ENCODE measurements at places on chromosomes 2 and 18. TPM values are rescaled to one million over a fixed set of nuclear protein-coding genes. Genes with fewer than 3 reads are reported as not detected.

DNA sequence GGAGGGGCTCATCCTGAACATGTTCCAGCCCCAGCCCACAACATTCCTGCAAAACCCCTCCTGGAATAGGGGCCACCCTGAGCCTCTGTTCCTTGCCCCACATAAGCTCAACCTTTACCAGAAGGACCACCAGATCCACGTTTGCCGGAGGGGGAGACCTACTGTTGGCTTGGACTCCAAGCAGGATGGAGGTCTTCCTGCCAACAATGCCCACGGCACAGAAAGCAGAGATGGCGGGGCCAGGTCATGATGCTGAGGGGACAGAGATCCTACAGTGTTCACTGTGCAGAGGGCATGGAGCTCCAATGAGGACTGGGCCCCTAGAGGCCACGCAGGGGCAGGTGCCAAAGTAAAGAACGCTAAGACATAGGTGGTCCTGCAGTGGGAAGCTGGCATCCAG, 98.5 kb upstream of the RAB6C start:
- no peak for DNase-seq

DNA sequence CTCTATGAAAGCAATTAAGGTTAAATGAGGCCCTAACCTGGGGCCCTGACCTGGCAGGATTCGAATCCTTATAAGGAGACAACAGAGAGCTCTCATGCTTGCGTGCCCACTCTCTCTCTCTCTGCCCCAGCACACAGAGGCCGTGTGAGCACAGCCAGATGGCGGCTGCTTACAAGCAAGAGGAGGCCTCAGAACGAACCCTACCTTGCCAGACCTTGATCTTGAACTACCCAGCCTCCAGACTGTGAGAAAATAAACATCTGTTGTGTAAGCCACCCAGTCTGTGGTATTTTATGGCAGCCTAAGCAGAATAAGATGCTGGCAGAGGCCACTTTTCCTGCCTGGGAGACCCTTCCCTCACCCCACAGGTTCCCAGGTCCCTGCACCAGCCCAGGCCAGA, 5.2 kb upstream of the UBE2F start:
- no peak for DNase-seq

- no peak for DNase-seq
Measured at GRCh38 chr2:236910781-236911495, 174.8 kb upstream of the COPS8 start.

GRCh38 chr2:190315273-190315672, 4.4 kb downstream of the HIBCH start:
- DNase-seq: no peak

DNA sequence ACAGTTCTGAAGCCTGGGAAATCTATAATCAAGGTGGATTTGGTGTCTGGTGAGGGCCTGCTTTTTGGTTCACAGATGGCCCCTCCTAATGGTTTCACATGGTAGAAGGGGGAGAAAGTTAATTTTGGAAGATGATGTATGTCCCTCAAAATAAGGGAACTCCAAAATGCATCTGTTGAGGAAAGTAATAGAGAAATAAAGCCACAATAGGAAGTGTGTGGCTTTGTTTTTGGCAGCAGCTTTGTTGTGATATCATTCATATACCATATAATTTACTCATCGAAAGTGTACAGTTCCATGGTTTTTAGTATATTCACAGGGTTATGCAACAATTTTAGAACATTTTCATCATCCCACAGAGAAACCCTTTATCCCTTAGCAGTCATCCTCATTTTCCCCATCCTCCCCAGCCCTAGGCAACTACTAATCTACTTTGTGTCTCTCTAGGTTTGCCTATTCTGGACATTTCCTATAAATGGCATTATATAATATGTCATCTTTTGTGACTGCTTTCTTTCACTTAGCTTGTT, 274.0 kb upstream of the FAM98A start:
- no peak for DNase-seq

GRCh38 chr18:23317975-23318675, 135.0 kb upstream of the RIOK3 start:
- no peak for DNase-seq

GRCh38 chr2:206379886-206380285, 63.4 kb upstream of the ADAM23 start:
- DNase-seq: no peak

DNA sequence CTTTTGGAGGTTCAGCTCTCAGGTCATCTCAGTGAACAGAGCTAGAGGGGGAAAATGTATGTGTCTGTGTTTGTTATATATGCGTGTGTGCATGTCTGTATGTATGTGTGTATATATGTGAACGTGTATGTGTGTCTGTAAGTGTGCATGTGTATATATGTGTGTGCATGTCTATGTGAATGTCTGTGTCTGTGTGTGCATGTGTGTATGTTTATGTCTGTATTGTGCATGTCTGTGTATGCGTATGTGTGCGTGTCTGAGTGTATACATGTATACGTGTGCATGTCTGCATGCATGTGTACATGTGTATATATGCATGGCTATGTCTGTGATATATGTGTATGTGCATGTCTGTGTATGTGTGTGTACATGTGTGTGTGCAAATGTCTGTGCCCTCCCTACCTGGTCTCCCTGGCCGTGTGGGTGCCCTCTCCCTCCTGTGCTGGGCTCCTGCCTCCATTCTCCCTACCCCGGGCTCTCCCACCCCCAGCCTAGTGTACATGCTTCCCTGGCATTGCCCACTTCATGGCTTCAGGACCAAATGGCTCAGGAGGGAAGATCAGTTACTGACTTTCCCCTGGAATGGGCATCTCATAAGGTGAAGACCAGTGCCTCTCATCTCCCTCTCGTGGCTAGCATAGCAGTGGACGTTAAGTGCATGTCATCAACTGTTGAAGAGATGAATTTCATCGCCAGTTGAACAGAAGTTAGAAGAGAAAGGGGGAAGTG, 49.9 kb downstream of the TRAF3IP1 start:
- no peak for DNase-seq

- no peak for DNase-seq
Measured at GRCh38 chr2:165901620-165902298, 51.8 kb downstream of the TTC21B start.

DNA sequence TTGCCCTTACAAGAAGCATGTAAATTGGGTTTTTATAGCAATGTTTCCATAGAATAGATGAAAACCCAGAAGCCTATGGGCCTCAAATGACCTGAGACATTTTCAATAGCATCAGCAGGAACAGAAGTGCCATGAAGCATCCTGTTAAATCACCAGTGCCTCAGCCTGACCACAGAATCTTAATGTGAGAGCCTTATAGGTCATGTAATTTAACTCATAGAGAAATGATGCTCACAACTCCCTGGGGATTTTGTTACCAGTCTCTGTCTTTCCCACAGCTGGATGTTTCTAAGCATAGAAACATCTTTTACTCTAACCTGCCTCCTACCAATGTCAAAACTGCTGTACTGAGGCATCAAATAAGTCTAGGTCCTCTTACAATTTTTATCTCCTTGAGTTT, 295.8 kb upstream of the ACVR2A start:
- DNase-seq: no peak

- no peak for DNase-seq
Measured at GRCh38 chr18:32980896-32981295, 208.1 kb upstream of the KLHL14 start.

DNA sequence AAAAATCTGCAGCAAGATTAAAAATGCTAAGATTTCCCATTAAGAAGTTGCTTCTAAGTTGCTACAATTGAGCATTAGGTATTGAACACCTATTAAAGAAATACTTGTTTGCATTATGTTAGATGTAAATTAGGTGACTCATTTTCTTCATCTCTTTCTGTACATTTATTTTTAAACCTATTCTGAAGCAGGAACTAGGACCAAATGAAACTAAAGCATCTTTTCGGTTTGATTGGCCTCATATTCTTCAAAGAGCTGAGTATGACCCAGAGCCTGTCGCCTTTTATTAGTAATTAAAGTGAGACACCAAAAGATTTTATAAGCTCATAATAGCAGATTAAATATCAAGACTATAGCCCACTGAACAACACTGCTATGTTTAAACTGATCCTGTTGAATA, 83.4 kb upstream of the ZEB2 start:
- no peak for DNase-seq

GRCh38 chr2:27823569-27823968, 52.0 kb downstream of the MRPL33 start:
- no peak for DNase-seq

DNA sequence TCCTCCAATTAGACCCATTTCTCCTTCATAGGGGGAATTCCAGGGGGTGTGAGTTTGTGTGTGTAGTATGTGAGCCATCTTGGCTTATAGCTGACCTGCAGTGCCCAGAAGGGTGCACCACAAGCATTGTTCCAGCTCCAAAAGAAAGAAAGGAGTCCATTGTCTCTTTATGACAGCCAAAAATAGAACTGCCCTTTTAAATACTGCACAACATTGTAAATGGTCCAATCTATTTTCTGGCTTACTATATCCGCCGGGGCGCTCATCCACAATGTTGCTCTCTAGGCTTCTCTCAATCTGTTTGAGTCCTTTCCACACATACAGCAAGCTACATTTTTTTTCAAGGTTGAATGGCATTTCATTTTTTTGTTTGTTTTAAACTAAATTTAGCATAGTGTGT, 517.5 kb downstream of the STK39 start:
- no peak for DNase-seq

DNA sequence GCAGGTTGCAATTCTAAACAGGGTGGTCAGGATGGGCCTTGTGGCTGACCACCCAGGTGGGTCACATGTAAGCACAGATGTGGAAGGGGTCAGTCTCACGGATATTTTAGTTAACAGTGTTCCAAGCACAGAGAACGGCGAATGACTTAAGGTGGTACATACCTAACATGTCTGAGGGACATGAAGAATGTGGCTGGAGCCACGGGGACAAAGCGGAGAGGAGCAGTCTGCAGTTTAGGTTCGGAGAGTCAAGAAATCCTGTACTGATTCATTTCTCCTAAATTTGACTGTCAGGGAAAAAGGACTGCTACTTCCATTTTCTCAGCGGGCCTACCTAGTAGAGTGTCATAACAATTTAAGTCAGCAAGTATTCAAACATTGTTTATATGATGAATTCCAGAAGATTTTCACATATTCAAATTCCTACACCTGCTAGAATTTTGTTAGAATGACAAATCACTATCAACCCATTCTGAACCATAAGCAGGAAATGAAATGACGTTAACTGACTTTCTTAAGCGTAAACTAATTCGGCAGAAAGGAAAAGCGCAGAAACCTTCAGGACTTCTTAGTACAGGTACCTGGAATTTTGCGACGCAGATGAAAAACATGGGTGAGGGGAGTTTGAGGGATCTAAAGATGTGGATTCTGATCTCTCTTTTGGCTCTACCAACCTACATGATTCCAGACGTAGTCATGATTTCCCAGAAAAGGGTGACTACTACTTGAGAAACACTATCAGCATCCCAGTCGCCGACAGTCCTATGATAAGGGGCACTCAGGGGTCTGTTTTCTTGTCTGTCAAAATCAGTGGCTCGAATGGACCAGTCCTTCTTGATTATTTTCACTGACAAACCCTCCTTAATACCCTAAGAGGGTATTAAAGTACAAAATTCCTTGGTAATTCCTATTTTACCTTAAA, 41.3 kb downstream of the PTPN2 start:
- DNase-seq: no peak

- no peak for DNase-seq
Measured at GRCh38 chr2:199704358-199705238, 146.4 kb downstream of the FTCDNL1 start.

DNA sequence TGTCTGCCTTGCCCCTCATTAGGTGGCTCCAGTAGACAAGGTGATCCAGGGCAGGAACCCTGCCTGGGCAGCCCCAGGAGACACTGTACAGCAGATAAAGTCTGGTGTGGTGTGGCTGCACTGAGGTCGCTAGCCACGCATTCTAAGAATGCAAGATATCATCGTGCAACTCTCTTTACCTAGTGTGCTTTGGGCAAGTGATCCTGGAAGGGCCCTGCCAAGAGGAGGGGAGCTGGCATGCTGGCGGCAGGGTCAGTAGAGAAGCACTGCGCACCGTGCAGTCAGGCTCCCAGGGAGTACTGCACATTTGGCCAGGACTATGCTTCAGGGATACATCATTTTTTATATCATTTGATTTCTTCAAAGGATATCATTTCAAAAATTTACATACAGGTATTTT, 195.3 kb upstream of the SMAD2 start:
- no peak for DNase-seq

- DNase-seq: no peak
Measured at GRCh38 chr2:240947176-240947575, 41.0 kb downstream of the CROCC2 start.

- DNase-seq: no peak
Measured at GRCh38 chr2:73759904-73760303, 20.0 kb downstream of the DUSP11 start.

DNA sequence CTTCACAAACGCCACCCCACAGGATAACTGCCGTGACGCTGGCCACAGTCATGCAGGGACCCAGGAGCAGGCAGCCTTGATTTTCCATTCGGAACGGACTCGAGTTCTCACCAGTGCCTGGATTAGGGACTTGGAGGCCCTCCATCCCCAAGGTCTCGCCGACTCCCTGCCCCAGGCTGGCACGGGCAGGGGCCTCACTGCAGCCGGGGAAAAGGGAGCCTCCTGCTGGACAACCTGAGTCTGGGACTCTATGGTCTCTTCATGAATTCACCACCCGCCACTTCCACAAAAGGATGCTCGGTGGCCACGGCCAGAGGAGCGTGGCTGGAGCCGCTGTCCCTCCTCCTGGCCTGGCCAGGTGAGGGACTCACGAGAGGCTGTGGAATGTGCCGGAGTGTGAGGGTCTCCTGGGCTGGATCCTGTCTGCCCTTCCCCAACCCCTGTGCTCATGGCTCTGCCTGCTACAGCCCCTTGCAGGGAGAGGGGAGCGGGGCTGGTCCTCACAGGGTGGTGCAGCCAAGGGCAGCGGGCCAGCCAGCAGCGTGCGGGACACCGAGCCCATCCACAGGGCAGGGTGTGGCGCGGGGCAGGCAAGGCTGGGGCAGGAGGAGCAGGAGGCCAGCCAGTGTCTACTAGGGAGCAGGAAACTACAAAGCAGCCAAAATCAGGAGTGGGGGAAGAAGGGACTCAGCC, 42.3 kb downstream of the AQP12A start:
- no peak for DNase-seq

DNA sequence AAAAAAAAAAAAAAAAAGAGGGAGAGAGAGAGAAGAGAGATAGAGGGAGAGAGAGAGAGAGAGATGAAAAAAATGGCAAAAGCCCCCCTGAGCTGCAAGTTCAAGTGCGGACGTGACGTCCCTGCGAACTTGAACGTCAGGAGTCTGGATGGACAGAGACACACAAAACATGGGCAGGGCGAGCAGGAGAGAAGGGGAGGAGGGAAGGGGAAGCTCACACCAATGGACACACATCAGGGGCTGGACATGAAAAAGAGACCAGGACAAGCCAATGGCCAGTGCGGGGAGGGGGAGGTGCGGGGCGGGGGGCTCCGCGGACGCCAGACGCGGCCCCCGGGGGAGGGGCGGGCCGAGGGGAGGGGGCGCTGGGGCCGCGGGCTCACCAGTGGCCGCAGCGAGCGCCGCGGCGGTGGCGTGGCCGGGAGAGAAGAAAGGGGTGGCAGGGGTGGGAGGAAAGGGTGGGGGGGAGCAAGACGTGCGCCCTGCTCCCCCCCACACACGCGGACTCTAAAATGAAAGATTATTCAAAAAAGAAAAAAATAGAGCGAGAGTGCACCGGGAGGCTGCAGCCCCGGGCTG, at the start of gene BCL11A:
BCL11A (minus strand) TSS at position 160 of the 579 bp plus-strand sequence. CDS start 384 bp downstream, outside the sequence.
- no peak for DNase-seq

GRCh38 chr2:231696004-231696367, 12.3 kb upstream of the PTMA start:
- no peak for DNase-seq

GRCh38 chr2:8571792-8572499, 109.9 kb upstream of the ID2 start:
- no peak for DNase-seq

The PDCD1 gene
- 1.9 TPM for polyA plus RNA-seq

The EGR4 gene
- polyA plus RNA-seq: not detected

The GCG gene
- not detected for polyA plus RNA-seq

The CABLES1 gene
- 3.1 TPM for polyA plus RNA-seq

The CDH2 gene
- 0.22 TPM for polyA plus RNA-seq

The TGFA gene
- polyA plus RNA-seq: not detected

The CPSF3 gene
- 108 TPM for polyA plus RNA-seq

The RAD51AP2 gene
- polyA plus RNA-seq: not detected
